ENCODE measurements at places on chromosomes 11 and 22. TPM values are rescaled to one million over a fixed set of nuclear protein-coding genes. Genes with fewer than 3 reads are reported as not detected.

DNA sequence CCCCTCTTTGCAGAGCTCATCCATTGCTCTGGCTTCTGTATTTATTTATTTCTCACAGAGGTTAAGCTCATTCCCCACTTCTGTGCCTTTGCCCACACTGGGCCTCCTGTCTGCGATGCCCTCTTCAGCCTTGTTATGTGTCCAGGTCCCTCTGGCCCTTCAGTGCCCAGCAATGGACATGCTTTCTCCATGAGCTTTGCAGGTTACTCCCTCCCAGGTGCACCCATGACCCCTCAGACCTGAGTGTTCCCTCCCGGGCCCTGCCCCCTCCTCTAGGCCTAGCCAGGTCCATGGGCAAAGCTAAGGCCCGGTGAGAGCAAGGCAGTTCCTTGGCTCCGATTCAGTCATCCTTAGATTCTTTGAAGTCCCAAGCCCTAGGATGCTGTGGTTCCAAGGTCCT is 17.5 kb upstream of the ARHGEF17 start:
- no peak for DNase-seq
- H3K36me3 ChIP-seq: no peaks in the 10 kb centered on the region
- no peak overlapping the region for H3K27ac ChIP-seq
- peaks cover 7% of the 10 kb centered on the region for H3K4me1 ChIP-seq
- H3K27me3 ChIP-seq: peaks cover 28% of the 10 kb centered on the region

DNA sequence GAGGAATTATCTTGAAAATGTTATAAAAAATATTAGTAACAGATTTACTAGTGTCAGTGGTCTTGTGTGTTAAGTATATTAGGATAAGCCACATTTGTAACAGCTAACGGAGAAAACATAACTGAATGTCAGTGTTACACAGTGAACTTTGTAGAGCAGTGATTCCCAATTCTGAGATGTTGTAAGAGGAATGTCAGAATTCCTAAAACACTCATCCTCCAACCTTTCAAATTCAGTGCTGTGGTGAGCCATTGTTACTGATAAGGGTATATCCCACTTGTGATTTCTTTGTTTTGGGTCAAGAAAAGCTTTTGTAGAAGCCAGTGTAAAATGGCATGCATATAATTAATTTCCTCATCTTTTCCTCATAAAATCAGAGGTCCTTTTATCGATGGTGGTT is 61.9 kb downstream of the ARHGEF12 start:
- no peak for DNase-seq
- H3K4me3 ChIP-seq: no peak overlapping the region
- H3K27ac ChIP-seq: no peak overlapping the region
- H3K27me3 ChIP-seq: no peaks in the 10 kb centered on the region
- H3K4me1 ChIP-seq: peaks cover 11% of the 10 kb centered on the region

XKR3 gene
- not detected for total RNA-seq

DNA sequence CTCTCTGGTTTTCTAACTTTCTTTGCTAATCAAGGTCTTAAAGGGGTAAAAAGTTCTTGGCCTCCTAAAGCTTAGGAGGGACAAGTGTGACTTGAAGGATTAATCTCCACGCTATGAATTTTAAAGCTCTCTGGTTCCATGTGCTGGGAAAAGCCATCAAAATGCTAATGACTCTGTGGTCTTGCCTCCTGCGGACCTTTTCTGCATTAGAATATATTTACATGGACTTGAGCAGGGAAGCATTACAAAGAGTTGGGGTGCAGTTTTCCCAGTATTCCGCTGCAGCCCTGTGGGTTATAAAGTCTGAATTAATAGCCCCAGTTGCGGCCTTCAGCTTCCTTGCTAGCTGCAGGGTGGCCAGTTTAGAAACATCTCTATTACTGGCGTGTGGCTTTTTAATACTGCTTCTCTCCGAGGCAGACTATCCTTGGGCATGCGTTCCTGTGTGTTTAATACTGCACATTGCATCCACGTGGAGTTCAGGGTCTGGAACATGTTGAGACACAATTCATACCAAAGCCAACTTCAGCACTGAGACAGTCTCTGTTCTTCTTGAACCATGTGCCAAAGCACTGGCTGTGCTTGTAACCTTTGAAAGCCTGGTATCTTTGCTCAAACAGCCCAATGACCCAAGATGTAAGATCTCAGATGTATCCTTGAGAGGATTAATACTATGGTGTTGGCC is 27.3 kb downstream of the TSPAN18 start:
- peaks cover 18% of the 10 kb centered on the region for H3K27me3 ChIP-seq
- no peak for DNase-seq
- H3K36me3 ChIP-seq: peaks cover 1% of the 10 kb centered on the region
- H3K4me1 ChIP-seq: peaks cover 2% of the 10 kb centered on the region
- no peak overlapping the region for H3K4me3 ChIP-seq

DNA sequence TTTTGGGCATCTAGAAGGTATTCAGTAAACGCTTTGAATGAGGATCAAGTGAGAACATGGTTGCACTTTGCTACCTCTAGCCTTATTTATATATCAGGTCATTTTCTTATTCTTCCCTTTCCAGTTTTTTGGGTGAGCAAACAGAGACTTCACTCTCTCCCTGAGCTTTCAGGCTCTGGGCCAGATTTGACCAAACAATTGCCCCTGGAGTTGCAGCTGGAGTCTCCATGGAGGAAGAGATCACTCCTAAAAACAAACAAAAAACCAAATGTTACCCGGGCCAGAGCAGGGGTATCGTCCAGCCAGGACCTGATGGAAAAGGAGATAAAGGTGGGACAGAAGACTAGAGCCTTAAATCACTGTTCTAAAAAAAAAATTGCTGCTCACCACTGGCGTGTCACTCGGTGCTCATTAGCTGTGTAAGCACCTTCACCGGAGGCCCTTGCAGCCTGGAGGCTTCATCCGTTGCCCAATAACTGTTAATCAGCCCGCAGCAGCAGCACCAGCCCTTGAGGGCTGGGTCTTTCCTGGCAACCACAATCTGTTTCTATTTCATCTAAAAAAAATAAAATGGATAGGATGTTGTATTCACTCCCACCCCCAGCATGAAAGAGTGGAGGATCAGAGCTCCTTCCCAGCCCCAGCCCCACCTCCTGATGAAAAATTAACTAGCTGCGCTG is 125.0 kb downstream of the PKNOX2 start:
- no peaks in the 10 kb centered on the region for H3K27me3 ChIP-seq
- H3K36me3 ChIP-seq: peaks cover 4% of the 10 kb centered on the region
- peaks cover 16% of the 10 kb centered on the region for H3K4me1 ChIP-seq
- H3K27ac ChIP-seq: peak overlapping the region; percentile 74
- no peak overlapping the region for H3K4me3 ChIP-seq
- no peak for DNase-seq

GRCh38 chr11:33718440-33718839 is 17.8 kb downstream of the CD59 start:
- H3K36me3 ChIP-seq: peaks cover 19% of the 10 kb centered on the region
- H3K27me3 ChIP-seq: no peaks in the 10 kb centered on the region
- H3K4me3 ChIP-seq: no peak overlapping the region
- no peak overlapping the region for H3K27ac ChIP-seq
- H3K4me1 ChIP-seq: peaks cover 6% of the 10 kb centered on the region

DNA sequence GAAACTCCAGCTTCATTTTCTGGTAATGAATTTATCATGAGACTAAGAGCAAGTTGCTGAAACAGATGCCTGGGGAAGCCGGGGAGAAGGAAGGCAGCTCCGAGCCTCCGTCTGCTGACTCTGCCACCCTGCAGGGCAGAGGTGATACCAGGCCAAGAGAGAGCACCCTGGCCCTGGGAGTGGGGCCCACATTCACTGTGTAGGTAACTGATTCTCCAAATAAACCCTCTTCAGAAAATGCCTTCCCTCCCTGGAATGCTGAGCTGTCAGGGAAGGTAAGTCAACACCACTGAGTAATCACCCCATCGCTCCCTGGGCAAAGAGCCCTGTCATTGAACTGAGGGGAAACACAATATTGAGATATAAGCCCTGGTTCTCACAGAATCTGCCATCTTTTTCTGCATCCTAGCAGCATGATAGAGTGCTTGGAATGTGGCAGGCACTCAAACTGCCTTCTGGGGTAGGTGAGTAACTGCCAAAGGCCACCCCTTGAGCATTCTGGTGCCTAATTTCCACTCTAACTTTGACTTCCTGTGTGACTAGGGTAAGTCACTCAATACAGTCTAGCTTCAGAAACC is 147.6 kb downstream of the SPATA19 start:
- H3K4me3 ChIP-seq: no peak overlapping the region
- no peaks in the 10 kb centered on the region for H3K27me3 ChIP-seq
- peaks cover 7% of the 10 kb centered on the region for H3K4me1 ChIP-seq
- H3K27ac ChIP-seq: no peak overlapping the region
- no peaks in the 10 kb centered on the region for H3K36me3 ChIP-seq

LRP5 gene
- total RNA-seq: 115 TPM

DNA sequence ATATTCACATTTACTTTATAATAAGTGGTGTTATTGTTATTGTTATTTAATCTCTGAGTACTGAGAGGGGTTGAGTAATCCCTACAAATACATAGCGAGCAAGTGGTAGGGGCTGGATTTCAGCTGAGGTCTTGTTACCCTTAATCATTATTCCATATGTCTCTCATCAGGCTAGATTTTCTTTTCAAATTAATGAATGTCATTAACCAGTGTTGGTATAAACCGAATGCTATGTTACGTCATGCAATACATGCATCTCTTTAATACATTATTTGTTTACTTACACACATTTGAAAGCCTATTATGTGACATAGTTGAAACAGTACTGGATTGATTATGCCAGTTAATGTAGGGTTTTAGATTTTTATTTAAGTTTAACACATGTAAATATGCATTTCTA is 18.9 kb downstream of the PDGFD start:
- H3K27me3 ChIP-seq: no peaks in the 10 kb centered on the region
- H3K27ac ChIP-seq: no peak overlapping the region
- DNase-seq: no peak
- H3K4me1 ChIP-seq: peaks cover 1% of the 10 kb centered on the region

DNA sequence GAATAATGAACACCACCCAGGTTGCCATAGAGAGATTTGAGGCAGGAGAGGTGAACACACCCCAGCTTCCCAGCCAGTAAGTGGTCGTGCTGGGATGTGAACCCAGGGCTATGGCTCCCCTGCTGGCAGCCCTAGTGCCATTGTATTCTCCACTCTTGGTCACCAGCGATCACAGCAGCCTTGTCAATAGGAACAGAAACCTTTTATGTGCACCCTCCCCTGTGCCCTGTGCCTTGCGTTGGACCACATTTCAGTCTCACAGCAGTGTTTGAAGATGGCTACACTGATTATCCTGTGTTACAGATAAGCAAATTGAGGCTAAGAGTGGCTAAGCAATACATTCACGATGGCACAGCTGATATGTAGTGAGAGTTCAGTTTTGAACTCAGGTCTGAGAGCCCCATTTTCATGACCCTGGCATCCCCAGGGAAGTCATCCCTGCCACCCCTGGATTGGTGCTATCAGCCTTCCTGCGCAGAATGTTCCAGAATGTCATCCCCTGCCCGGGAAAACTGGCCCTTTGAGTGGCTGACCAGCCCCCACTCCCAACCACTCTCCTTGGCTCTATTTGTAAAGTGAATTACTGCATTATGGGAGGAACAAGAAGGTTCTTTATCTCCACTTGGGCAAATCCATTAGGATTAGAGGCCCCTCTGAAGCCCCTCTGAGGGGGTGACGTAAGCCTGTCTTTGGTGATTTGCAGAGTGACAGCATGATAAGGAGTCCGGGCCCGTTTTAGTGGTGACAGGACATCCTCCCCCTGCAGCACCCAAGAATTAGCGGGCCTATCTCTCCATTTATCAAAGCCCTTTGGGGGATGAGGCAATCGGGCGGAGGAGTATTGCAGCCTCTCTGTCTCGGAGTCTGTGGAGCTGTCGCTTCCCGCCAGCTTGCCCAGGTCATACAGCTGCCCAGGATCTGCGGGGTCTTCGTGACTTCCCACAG is 30.9 kb downstream of the SMIM38 start:
- H3K27ac ChIP-seq: no peak overlapping the region
- peaks cover 6% of the 10 kb centered on the region for H3K4me1 ChIP-seq
- H3K27me3 ChIP-seq: peaks cover 3% of the 10 kb centered on the region
- no peaks in the 10 kb centered on the region for H3K36me3 ChIP-seq
- no peak overlapping the region for H3K4me3 ChIP-seq
- DNase-seq: no peak

DNA sequence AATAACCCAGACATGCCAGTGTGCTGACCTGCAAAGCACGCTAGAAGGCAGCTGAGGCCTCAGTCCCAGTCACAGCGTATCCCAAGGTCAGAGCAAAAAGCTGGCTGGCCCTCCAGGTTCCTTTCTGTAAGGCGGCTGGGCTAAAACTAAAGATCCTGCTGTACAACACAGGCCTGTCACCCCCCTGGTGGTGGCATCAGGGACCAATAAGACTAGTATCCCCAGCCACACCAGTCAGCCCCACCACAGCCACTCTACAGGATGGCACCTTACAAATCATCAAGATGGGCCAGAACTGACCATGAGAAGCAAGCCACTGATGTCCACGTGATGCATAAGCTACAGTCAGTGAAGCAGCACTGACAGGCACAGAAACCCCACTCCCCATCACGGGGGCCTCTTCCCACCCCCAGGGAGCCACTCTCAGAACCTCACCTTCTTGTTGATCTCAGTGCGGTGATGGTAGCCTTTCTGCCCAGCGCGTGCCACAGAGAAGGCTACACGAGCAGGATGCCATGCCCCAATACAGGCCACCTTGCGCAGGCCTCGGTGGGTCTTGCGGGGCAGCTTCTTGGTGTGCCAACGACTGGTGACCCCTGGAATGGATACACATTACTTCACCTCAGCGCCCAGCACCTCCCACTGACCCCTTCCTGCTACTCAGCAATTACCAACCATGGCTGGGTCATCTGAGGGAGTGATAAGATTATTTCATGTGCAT is 5.0 kb downstream of the RPL3 start:
- DNase-seq: no peak
- no peaks in the 10 kb centered on the region for H3K27me3 ChIP-seq
- peak overlapping the region; percentile 21 for H3K4me3 ChIP-seq
- H3K36me3 ChIP-seq: peaks cover 54% of the 10 kb centered on the region
- H3K27ac ChIP-seq: peak overlapping the region; percentile 83

DNA sequence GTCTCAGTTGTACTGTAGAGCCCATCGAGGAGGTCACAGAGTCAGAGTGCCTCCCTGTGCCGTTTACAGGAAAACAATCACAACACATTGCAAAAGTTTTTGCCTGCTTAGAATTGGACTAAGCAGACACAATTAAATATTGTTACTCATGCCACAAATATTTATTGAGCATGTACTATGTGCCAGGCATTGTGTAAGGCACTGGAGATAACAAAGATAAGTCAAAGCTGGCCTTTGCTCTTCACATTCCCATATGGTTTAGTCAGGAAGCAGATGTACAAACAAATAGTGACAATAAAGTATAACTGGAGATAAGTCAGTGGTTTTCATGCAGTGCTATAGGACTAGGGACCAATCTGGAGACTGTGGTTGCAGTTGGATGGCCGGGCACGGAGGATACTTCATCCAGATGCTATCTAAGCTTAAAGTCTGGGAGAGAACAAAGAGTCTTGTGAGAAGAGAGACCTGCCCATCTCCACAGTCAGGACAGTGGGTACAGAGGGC is 550.7 kb downstream of the INSC start:
- H3K4me3 ChIP-seq: no peak overlapping the region
- H3K4me1 ChIP-seq: peaks cover 19% of the 10 kb centered on the region
- no peaks in the 10 kb centered on the region for H3K36me3 ChIP-seq
- DNase-seq: no peak

GRCh38 chr22:43313244-43313889 is 29.8 kb downstream of the SCUBE1 start:
- H3K36me3 ChIP-seq: no peaks in the 10 kb centered on the region
- peaks cover 7% of the 10 kb centered on the region for H3K4me1 ChIP-seq
- H3K27ac ChIP-seq: no peak overlapping the region
- H3K4me3 ChIP-seq: no peak overlapping the region
- H3K27me3 ChIP-seq: peaks cover 64% of the 10 kb centered on the region
- DNase-seq: no peak

SLC22A8 gene
- 2.4 TPM for total RNA-seq

- H3K4me3 ChIP-seq: no peak overlapping the region
- no peak overlapping the region for H3K27ac ChIP-seq
- H3K36me3 ChIP-seq: no peaks in the 10 kb centered on the region
- no peaks in the 10 kb centered on the region for H3K4me1 ChIP-seq
These were observed 158.8 kb downstream of the CACNA1I start for GRCh38 chr22:39729141-39729934.

OR51B2 gene
- not detected for total RNA-seq

PDGFD gene
- total RNA-seq: 8.0 TPM
